Stimulated activated CD4-positive, alpha-beta T cell treated with anti-CD3 and anti-CD28 coated beads, Interleukin-4, amount 100 ng/mL, for 1 hour (primary cell): ENCODE measurements at places on chromosomes 7 and 10.

DNA sequence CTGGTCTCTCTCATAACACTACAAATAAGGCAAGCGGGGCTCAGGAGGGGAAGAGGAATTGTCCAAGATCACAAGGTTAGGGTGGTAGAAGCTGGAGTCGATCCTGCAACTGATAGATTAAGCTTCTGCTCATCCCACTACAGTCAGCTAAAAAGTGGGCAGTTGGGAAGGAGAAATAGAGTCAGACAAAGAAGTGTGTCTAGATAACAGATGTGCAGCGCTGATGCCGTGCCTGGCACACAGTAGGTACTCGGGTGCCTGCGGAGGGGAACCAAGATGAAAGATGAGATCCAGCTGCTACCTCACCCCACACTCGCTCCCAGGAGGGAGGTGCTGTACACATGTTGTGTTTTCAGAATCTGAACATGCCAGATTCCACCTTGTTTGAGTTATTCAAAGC lies 48.1 kb upstream of the TECTB start:
- DNase-seq, result no peak

GRCh38 chr10:32229170-32229569 lies 117.8 kb downstream of the EPC1 start:
- DNase-seq, result no peak

DNA sequence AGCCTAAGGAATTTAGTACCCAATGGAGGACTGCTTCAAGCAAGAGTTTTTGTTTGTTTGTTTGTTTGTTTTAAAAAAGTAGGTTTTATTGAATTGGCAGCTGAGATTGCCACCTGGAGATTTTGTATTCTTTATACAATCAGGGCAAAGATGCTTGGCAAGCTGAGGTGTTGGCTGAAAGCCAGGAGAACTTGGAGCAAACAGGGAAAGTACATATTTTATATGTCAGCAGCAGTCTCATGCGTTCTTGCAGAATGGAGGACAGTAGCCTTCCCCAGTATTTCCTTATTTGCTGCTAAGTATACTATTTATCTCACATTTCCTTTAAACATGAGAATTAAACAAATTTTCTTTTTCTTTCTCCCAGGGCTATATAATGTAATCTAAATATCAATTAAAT lies 22.6 kb upstream of the ICA1 start:
- no peak for DNase-seq

DNA sequence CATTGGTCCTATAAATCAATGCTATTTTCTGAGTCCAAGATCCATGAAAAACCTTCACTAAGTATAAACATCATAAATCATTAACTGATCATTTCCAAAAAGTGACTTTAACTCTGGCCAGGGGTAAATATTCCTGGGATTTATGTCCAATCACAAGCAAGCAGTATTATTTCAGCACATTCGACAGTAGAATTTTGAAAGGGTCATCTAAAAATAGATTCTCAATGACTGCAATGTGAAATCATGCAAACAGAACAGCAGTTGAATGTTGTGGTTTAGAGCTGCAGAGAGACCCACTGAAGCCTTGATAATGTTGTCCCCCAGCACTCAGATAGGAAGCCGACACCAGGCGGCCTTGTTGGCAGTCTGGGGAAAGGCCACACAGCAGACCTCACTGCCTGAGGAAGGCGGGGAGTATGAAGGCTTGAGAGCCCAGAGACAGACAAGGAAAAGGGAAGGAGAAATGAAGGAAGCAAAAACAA lies 38.1 kb downstream of the FAM107B start:
- no peak for DNase-seq

- no peak for DNase-seq
These were observed 209.1 kb downstream of the PHF14 start for GRCh38 chr7:11182736-11183135.

DNA sequence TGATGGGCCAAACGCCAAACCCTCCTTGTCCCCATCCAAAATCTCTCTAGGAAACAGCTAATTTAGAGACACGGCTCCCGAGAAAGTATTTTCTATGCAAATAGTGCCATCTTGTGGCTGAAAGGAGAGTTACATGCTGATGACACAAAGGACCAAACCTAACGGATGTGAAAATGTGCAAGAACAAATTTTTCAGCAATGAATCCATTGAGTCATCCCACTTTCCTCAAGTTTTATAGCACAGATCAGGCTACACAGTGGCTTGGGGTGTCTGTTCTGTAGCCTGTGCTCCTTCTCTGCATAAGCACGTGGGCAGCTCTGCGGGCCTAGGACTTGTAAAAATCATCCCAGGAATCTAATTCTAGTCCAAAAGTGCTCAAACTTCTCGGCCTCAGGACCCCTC lies 154.8 kb upstream of the PRR15 start:
- DNase-seq, result no peak

DNA sequence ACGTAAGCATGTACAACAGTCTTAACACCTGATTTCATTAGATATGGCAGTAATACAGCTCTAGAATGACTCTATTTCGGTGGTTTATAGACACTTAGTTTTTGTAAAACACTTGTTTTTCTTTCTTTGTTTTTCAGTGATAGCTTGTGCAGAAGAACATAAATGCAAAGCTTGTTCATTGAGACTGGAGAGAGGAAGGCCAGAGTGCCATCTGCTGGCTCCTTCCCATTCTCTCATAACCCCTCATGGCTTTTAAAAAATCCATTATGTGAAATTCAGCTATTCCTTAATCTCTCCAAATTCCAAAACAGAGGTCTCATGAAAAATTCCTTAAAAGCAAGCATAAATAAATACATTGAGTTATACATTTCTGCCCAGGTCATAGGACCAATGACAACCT lies 76.3 kb downstream of the CACNB2 start:
- no peak for DNase-seq
